Spleen (tissue), 13 donors: ENCODE measurements at places on chromosomes 2 and 18. TPM values are rescaled to one million over a fixed set of nuclear protein-coding genes. Genes with fewer than 3 reads are reported as not detected.
A peak's percentile ranks its signal among the peaks of the same experiment; 100 is the strongest.

DNA sequence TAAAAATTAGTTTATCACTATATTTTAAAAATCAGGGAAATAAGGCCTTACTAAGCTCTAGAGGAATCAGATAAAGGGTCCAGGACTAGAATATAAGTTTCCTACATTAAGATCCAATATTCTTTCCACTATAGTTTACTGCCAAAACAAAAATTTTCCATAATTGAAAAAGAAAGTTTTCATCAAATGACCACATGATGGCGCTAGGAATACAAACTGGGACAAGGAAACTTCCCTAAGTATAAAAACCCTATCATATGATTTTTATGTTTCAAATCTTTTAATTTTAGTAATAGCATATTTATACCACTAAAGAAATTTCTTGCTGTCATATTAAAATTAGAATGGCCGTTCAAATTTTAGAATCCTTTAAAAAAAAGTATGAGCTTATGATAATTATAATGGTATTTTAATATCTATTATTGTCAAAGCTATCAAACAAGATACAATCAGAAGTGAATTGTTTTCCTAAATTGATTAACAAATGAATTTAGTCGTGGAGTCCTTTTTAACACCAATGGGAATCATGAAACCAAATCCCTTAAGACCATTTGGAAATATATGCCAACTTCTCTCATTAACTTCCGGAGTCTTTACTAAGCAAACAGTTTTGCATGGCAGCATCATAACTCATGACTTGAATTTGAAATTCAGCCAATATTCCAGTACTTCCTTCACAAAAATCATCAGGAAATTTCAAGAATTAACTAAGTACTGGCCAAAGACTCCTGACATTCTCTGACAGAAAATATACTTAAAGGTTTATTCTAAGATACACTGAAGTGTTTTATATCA is 70.3 kb downstream of the SCN1A start:
- H3K27ac ChIP-seq, result peak overlapping the region; percentile 9
- H3K36me3 ChIP-seq, result no peaks in the 10 kb centered on the region
- no peak overlapping the region for H3K4me3 ChIP-seq
- DNase-seq, result no peak
- H3K27me3 ChIP-seq, result no peaks in the 10 kb centered on the region

GRCh38 chr2:170878066-170878465 is 51.0 kb upstream of the GORASP2 start:
- no peak for DNase-seq
- H3K4me3 ChIP-seq, result no peak overlapping the region
- H3K36me3 ChIP-seq, result no peaks in the 10 kb centered on the region
- H3K4me1 ChIP-seq, result peaks cover 12% of the 10 kb centered on the region
- H3K27me3 ChIP-seq, result no peaks in the 10 kb centered on the region
- no peak overlapping the region for H3K27ac ChIP-seq

DNA sequence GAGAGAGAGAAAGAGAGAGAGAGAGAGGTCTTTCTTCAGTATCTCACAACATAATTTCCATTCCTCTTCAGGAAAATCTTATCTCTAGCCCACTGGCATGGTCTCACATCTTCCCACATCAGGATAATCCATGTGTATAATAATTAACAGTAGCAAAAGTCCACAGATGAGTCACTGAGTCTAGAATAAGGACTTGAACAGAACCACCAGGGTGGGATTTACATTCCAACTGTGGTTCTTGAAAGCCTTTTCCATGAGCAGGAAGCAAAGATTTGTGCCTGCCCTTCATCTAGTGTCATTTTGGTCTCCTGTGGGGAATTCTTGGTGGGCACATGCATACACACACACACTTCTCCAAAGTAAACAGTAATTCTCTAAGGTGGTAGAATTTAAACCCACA is 107.1 kb upstream of the TCF4 start:
- H3K27me3 ChIP-seq, result no peaks in the 10 kb centered on the region
- H3K27ac ChIP-seq, result no peak overlapping the region
- no peak for DNase-seq
- no peaks in the 10 kb centered on the region for H3K36me3 ChIP-seq
- no peak overlapping the region for H3K4me3 ChIP-seq
- H3K4me1 ChIP-seq, result no peaks in the 10 kb centered on the region

GRCh38 chr2:5664278-5664681 is 27.9 kb upstream of the SOX11 start:
- no peak overlapping the region for H3K4me3 ChIP-seq
- H3K36me3 ChIP-seq, result no peaks in the 10 kb centered on the region
- no peak overlapping the region for H3K27ac ChIP-seq
- no peak for DNase-seq
- H3K4me1 ChIP-seq, result no peaks in the 10 kb centered on the region
- H3K27me3 ChIP-seq, result no peaks in the 10 kb centered on the region

DNA sequence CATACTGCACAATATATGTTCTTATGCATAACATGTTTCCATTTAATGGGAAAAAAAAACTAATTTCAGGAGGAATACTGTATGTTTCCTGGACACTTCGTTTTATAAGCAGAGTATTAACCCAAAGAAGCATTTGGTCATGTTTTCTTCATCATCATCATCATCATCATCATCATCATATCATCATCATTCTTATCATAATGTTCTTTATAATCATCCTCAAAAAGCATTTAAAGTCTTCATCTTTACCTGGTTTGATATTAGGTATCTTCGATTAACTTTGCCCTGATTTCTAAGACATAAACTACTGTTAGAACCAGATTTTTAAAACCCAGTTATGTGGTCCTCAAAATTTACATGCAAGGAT is 47.9 kb downstream of the ZEB2 start:
- H3K36me3 ChIP-seq, result peaks cover 61% of the 10 kb centered on the region
- no peaks in the 10 kb centered on the region for H3K27me3 ChIP-seq
- H3K4me3 ChIP-seq, result no peak overlapping the region
- no peak for DNase-seq
- no peak overlapping the region for H3K27ac ChIP-seq

GRCh38 chr2:100416935-100417710 is at the start of gene CHST10:
TSS of gene CHST10 (minus strand) at chr2:100417668. CDS start at chr2:100406675, 10,993 bp downstream.
- H3K4me3 ChIP-seq, result peak within 1 kb of the TSS; percentile 59
- H3K36me3 ChIP-seq, result peaks cover 4% of the 10 kb centered on the region
- DNase-seq, result peak; percentile 89
- no peaks in the 10 kb centered on the region for H3K27me3 ChIP-seq

GRCh38 chr18:79790996-79791972 is 6.5 kb upstream of the KCNG2 start:
- no peak overlapping the region for H3K4me3 ChIP-seq
- peaks cover 45% of the 10 kb centered on the region for H3K4me1 ChIP-seq
- no peaks in the 10 kb centered on the region for H3K36me3 ChIP-seq
- H3K27me3 ChIP-seq, result peaks cover 62% of the 10 kb centered on the region

Gene COL4A3
- 22.7 TPM for total RNA-seq

GRCh38 chr2:181312515-181312927 is 144.7 kb upstream of the ITGA4 start:
- no peaks in the 10 kb centered on the region for H3K27me3 ChIP-seq
- H3K36me3 ChIP-seq, result no peaks in the 10 kb centered on the region
- H3K27ac ChIP-seq, result peak overlapping the region; percentile 92
- H3K4me1 ChIP-seq, result peaks cover 64% of the 10 kb centered on the region
- peak; percentile 27 for DNase-seq

GRCh38 chr2:127015106-127015910 is 91.6 kb downstream of the BIN1 start:
- no peak overlapping the region for H3K4me3 ChIP-seq
- no peak for DNase-seq
- no peak overlapping the region for H3K27ac ChIP-seq
- no peaks in the 10 kb centered on the region for H3K36me3 ChIP-seq

DNA sequence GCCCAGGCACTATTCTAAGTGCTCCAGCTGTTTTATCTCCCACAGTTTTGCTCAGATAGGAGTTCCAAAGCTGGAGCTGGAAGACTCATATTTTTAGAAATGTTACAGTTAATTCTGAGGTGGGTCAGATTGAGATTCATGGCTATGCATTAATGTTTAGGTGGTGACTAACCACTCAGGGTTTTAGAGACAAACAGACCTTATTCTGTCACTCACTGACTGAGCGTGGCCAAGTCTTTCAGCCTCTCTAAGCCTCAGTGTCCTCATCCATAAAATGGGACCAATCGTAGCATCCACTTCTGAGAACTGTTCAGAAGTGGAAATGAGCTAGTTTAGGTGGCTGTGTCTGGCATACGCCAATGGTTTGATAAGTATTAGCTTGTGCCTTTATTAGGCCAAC is 4.3 kb upstream of the CASP8 start:
- DNase-seq, result no peak
- H3K4me3 ChIP-seq, result no peak overlapping the region
- H3K4me1 ChIP-seq, result peaks cover 44% of the 10 kb centered on the region
- no peaks in the 10 kb centered on the region for H3K36me3 ChIP-seq
- H3K27ac ChIP-seq, result peak overlapping the region; percentile 94

Gene EFHD1
- 46.2 TPM for total RNA-seq

- H3K27me3 ChIP-seq, result no peaks in the 10 kb centered on the region
- DNase-seq, result no peak
- H3K4me1 ChIP-seq, result no peaks in the 10 kb centered on the region
- H3K27ac ChIP-seq, result no peak overlapping the region
Measured at GRCh38 chr2:233680361-233681045, 1.2 kb upstream of the UGT1A7 start.

DNA sequence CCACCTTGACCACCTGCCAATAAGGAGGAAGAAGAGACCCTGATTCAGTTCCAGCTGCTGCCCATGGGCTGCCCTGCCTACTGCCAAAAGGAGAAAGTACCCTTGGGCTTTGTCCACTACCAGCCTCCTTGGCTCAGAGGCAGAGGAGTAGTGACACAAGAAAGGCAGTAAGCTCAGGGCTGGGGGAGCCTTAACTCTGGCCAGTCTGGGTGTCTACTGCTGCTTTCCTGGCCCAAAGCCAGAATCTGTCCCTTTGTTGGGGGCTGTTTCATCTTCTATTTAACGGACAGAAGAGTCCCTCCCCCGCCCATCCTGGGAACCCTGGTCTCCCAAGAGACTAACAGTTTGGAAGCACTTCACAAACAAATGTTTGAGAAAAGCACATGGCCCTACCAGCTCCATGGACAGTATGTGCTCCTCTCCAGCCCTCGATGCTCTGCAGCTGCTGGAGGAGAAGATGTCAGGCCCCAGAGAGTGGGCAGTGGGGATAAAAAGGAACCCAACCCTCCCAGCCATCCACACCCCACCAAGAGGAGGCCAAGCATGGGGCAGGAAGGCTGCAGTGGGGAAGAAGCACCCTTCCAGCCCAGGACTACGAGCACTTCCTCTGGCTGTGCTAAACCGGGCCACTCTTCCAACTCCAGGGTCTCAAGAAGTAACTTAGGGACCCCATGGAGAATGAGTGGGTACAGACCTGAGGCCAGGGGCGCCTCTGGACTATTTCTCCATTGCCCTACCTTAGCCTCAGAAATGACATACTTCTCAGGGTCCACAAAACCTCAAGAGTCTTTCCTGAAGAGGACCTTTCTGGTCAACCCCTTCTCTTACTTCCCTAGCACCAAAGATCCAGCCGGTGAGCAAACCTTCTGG is 1.2 kb downstream of the ATG9A start:
- H3K27me3 ChIP-seq, result no peaks in the 10 kb centered on the region
- DNase-seq, result no peak
- peak overlapping the region; percentile 77 for H3K4me3 ChIP-seq

DNA sequence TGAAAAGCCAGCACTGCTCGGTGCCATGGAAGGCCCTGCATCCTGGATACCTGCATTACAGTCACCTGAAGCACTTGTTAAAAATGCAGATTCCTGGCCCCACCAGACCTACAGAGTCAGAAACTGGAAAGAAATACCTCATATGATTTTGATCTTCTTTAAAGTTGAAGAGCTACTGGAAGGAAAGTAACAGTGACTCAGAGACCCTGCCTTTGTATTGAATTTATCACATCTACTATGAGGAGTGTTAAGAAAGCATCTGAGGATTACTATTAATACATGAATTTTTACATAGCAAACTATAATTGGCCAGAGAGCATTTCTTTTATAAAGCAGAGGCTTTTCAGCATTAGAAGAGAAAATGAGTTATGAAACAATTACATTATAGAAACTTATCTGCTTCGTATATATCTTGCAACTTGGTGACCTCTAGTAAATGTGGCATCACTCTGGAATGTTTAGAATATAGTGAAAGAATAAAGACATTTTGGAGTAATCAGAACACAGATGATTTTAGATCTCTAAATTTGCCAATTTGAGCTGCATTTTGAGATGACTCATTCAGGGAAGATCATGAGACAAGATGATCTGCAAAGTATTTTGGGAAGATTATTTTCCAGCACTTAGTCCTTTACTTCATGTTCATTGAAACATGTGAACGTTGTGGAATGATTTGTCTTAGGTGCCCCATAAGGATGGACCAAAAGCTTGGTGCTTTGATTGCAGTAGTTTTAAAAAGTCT is 12.2 kb downstream of the PTPRM start:
- DNase-seq, result no peak
- H3K4me3 ChIP-seq, result no peak overlapping the region
- H3K27ac ChIP-seq, result no peak overlapping the region

DNA sequence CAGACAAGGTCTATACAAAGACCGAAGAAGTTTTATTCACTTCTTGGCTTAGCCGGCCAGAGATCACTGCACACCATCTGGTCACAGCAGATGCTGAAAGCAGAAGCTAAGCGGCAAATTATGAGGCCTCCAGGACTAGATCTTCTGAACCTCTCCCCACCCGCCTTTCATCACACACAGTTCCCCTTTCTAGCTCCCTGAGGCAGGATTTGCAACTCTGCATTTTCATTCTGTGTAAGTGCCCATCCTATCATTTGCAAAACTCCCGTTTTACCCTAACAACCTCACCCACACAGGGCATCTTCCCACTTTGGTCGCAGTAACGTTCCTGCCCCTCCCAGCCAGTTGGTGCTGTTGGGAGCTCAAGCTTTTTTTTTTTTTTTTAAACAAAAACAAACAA is 3.1 kb upstream of the MOB1A start:
- H3K4me1 ChIP-seq, result peaks cover 86% of the 10 kb centered on the region
- H3K27ac ChIP-seq, result peak overlapping the region; percentile 63
- H3K27me3 ChIP-seq, result no peaks in the 10 kb centered on the region
- peak overlapping the region; percentile 2 for H3K4me3 ChIP-seq
- H3K36me3 ChIP-seq, result no peaks in the 10 kb centered on the region
- DNase-seq, result peak; percentile 77

DNA sequence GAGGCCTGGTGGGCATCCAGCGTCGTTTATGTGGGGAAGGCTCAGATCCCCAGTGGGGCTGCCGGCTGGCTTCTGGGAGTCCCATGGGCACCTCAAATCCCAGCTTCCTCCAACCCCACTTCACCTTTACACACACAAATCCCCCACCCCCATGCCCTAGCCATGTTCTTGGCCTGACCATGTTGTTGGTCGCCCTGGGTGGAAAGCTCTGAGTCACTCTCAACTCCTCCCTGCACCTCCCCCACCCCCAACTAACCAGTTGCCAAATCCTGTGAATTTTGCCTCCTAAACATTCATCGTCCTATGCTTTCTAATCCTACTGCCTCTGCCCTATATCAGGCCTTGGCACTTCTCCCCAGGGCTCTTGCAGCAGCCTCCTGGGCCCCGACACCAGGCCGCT is 6.4 kb downstream of the TNS1 start:
- H3K4me3 ChIP-seq, result no peak overlapping the region
- DNase-seq, result no peak
- no peaks in the 10 kb centered on the region for H3K27me3 ChIP-seq

GRCh38 chr2:67165523-67165990 is 231.6 kb upstream of the ETAA1 start:
- DNase-seq, result no peak
- H3K27me3 ChIP-seq, result no peaks in the 10 kb centered on the region
- H3K4me1 ChIP-seq, result no peaks in the 10 kb centered on the region
- no peak overlapping the region for H3K4me3 ChIP-seq

GRCh38 chr2:200483729-200484198 is 26.1 kb downstream of the KCTD18 start:
- H3K4me3 ChIP-seq, result no peak overlapping the region
- H3K4me1 ChIP-seq, result peaks cover 4% of the 10 kb centered on the region
- H3K27ac ChIP-seq, result no peak overlapping the region
- no peak for DNase-seq
- H3K36me3 ChIP-seq, result peaks cover 5% of the 10 kb centered on the region

Gene HOXD13
- total RNA-seq, result not detected
